Choroid plexus epithelial cell (primary cell): ENCODE measurements at places on chromosomes 3 and 15.

GRCh38 chr3:71214797-71215196 is 368.7 kb downstream of the FOXP1 start:
- DNase-seq: no peak

- DNase-seq: peak; percentile 91
Observed at GRCh38 chr3:52144034-52144795, 10.0 kb downstream of the POC1A start.

DNA sequence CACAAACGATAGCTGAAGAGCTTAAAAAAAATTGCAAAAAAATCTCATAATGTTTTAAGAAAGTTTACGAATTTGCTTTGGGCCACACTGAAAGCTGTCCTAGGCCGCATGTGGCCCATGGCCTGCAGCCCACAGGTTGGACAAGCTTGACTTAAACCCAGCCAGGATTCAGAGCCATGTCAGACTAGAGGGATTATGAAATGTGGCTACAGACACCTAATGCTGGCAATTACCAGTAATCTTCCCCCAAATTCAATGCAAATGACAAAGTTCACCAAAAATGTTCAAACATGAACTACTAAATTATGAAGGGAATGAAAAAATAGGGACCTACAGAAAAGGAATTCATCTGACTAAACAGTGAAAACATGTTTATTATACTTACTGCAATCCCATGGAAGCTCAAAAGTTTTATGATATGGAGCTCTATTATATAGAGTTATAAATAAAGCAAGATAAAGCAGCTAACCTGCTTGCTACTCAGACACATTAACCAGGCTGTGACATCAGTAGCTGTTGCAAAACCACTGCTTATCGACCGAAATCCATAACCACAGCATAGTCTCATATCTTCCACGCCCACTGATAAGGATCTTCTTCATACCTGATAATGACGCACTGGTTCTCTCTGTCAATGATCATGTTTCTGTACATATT is 49.2 kb downstream of the LDHAL6B start:
- peak; percentile 9 for DNase-seq

- DNase-seq: no peak
Observed at GRCh38 chr3:48285132-48285531, 44.2 kb downstream of the ZNF589 start.

GRCh38 chr3:54243056-54243931 is 120.9 kb downstream of the CACNA2D3 start:
- no peak for DNase-seq

DNA sequence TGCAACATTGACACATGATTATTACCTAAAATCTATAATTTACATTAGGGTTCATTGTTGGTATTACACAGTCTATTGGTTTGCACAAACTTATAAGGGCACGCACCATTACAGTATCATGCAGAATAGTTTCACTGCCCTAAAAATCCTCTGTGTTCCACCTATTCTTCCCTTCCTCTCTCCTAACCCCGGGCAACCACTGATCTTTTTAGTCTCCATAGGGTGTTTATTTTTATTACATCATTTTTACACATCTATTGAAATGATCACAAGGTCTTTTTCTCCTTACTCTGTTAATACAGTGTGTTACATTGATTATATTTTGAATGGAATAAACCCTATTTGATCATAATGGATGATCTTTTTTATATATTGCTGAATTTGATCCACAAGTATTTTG is 15.5 kb upstream of the ECT2 start:
- no peak for DNase-seq
